Activated CD4-positive, alpha-beta memory T cell treated with anti-CD3 and anti-CD28 coated beads, Interleukin-2, amount 10 ng/mL, durations not matched to agents 7 days and 5 days (primary cell): ENCODE measurements at places on chromosomes 1 and 21. TPM values are rescaled to one million over a fixed set of nuclear protein-coding genes. Genes with fewer than 3 reads are reported as not detected.

GRCh38 chr1:96059736-96060135 lies 661.8 kb upstream of the PTBP2 start:
- H3K4me3 ChIP-seq, result no peak overlapping the region
- no peaks in the 10 kb centered on the region for H3K27me3 ChIP-seq
- H3K27ac ChIP-seq, result no peak overlapping the region
- H3K4me1 ChIP-seq, result no peaks in the 10 kb centered on the region

DNA sequence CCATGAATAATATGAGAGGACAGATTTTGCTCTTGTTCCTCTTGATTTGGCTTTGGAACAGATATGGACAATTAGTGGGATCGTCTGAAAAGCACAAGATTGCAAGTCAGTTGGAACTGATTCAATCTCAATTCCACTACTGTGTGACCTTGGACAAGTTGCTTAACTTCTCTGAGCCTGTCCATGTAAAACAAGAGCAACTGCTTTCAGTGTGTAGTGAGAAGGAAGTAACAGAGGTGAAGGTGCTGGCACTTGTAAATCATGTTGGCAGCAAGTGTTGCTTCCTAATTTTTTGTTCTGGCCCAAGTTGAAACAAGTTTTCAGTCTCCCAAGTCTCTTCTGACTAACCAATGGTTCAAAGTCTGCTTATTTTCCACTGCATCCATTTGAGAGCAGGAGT lies 15.3 kb downstream of the INKA2 start:
- no peak overlapping the region for H3K4me3 ChIP-seq
- no peak overlapping the region for H3K27ac ChIP-seq
- no peak for DNase-seq
- H3K27me3 ChIP-seq, result no peaks in the 10 kb centered on the region
- H3K36me3 ChIP-seq, result no peaks in the 10 kb centered on the region
- H3K4me1 ChIP-seq, result peaks cover 17% of the 10 kb centered on the region

DNA sequence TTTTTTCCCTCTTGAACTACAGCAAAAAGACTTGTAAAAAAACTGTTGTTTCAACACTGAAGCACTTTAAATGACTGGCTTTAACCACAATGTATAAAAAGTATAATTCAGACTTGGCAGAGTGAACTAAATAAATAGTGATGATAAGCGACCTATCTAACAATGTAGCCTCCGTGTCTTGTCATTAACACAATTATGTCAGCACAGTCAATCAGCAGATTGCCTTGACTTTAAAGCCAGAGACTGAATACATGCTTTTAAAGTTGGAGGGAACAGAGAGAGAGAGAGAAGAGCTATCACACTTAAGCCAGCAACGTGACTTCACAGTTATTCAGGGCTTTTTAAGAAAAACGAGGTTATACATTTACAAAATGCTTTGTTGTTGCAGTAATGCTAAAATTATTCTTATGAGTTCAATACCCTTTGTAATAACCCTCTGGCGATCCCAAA lies 378.1 kb downstream of the LMO4 start:
- no peaks in the 10 kb centered on the region for H3K27me3 ChIP-seq
- no peak overlapping the region for H3K27ac ChIP-seq
- H3K4me3 ChIP-seq, result no peak overlapping the region
- no peaks in the 10 kb centered on the region for H3K4me1 ChIP-seq

DNA sequence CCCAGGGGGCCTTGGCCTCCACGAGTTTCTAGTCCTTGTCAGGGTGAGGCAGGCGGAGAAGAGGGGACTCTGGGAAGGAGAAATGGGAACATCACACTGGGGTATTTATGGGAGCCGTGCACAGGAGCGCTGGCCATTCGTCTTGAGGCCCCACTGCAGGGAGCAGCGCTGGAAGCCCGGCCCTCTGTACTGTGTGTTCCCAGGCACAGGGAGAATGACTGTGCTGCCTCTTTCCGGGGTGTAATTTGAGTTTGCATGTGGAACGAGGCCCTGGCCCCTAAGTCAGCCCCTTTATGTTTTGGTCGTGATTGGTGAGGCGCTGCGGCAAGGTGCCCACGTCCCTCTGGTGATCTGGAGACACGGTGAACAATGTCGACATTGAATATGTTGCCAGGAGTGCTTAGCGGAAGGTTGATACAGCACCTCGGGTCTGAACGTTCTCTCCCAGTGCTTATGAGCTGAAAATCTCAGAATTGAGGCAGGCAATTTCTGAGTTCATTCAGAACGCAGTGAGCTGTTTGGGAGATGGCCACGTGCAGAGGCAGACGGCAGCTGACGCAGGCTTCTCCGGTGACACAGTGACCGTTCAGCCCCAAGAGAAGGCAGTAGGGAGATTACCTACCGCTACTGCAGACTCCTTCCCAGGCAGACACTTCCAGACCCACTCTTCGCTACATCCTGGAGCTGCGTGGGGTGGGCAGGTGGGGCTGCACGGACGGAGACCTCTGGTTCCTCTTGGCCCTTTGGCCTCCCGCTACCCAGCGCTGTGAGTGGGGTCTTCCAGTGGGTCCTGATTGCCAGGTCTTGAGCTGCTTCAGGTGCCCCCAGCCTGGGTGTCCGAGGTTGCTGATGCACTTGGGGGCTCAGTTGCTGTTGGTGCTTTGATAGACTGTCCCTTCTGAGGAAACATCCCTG lies 265.8 kb downstream of the CAMTA1 start:
- H3K4me1 ChIP-seq, result no peaks in the 10 kb centered on the region
- no peaks in the 10 kb centered on the region for H3K27me3 ChIP-seq
- no peak overlapping the region for H3K27ac ChIP-seq
- H3K36me3 ChIP-seq, result no peaks in the 10 kb centered on the region
- DNase-seq, result no peak

- no peaks in the 10 kb centered on the region for H3K27me3 ChIP-seq
- DNase-seq, result no peak
- no peaks in the 10 kb centered on the region for H3K4me1 ChIP-seq
- H3K27ac ChIP-seq, result no peak overlapping the region
- H3K36me3 ChIP-seq, result no peaks in the 10 kb centered on the region
- no peak overlapping the region for H3K4me3 ChIP-seq
These were observed 878.4 kb upstream of the NEGR1 start for GRCh38 chr1:73160759-73161158.

DNA sequence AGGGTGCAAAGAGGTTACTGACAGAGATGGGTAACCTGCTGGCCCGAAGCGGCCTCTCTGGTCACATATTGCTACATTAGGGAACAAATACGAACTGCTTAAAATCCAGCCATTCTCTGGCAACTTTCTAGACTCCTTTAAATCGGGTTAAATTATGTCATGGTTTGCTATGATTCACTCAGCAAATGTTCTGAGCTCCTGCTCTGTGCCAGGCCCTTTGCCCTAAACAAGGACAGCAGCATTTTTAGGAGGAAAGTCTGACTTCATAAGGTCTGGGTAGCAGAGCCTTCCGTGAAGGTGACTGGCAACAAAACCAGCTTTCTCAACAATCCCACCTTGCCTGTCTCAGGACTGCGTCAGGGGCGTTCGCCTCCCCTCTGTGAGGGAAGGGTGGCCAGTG lies 15.4 kb downstream of the ZP4 start:
- H3K4me1 ChIP-seq, result no peaks in the 10 kb centered on the region
- no peaks in the 10 kb centered on the region for H3K36me3 ChIP-seq
- no peak overlapping the region for H3K27ac ChIP-seq

- H3K4me3 ChIP-seq, result no peak overlapping the region
- no peak overlapping the region for H3K27ac ChIP-seq
- H3K27me3 ChIP-seq, result peaks cover 6% of the 10 kb centered on the region
- H3K36me3 ChIP-seq, result no peaks in the 10 kb centered on the region
- no peaks in the 10 kb centered on the region for H3K4me1 ChIP-seq
These were observed 25.2 kb downstream of the NKAIN1 start for GRCh38 chr1:31214316-31215064.

- H3K4me3 ChIP-seq, result no peak overlapping the region
- peaks cover 3% of the 10 kb centered on the region for H3K4me1 ChIP-seq
- no peaks in the 10 kb centered on the region for H3K36me3 ChIP-seq
- no peak overlapping the region for H3K27ac ChIP-seq
These were observed 56.8 kb upstream of the GNG12 start for GRCh38 chr1:67889953-67890567.

- H3K36me3 ChIP-seq, result no peaks in the 10 kb centered on the region
- H3K4me1 ChIP-seq, result peaks cover 17% of the 10 kb centered on the region
- DNase-seq, result no peak
- no peak overlapping the region for H3K4me3 ChIP-seq
- no peak overlapping the region for H3K27ac ChIP-seq
These were observed 16.0 kb upstream of the SMYD2 start for GRCh38 chr1:214264976-214265375.

- no peak overlapping the region for H3K27ac ChIP-seq
- H3K4me1 ChIP-seq, result no peaks in the 10 kb centered on the region
- no peak for DNase-seq
- no peaks in the 10 kb centered on the region for H3K27me3 ChIP-seq
These were observed 32.0 kb upstream of the GBP6 start for GRCh38 chr1:89331890-89332289.

DNA sequence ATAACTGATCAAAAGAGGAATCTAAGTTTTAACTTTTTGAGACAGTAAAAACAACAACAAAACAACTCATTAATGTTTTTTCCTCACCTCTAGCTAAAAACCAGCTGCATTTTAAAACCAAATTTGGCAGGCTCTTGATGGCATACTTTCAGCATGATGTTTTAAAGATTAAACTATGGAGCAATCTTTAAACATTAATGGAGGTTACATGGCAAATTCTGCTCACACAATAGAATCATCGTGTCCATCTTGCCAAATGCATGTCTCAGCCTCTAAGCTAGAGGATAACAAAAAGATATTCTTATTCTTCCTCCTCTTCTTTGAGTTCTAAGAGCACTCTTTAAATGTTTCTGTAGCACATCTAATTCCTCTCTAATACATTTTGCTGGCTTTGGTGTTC lies 579.8 kb upstream of the PKN2 start:
- no peaks in the 10 kb centered on the region for H3K4me1 ChIP-seq
- H3K4me3 ChIP-seq, result no peak overlapping the region
- H3K36me3 ChIP-seq, result no peaks in the 10 kb centered on the region
- H3K27me3 ChIP-seq, result peaks cover 2% of the 10 kb centered on the region

GRCh38 chr1:182601416-182601786 lies 2.8 kb downstream of the RGS16 start:
- peaks cover 12% of the 10 kb centered on the region for H3K36me3 ChIP-seq
- H3K4me3 ChIP-seq, result no peak overlapping the region
- H3K27ac ChIP-seq, result no peak overlapping the region
- H3K4me1 ChIP-seq, result peaks cover 4% of the 10 kb centered on the region

Gene LCE1A
- not detected for total RNA-seq

Gene MXRA8
- 0.23 TPM for total RNA-seq

Gene LRRC39
- 0.60 TPM for total RNA-seq

Gene HIVEP3
- 28.8 TPM for total RNA-seq

Gene ZMYND12
- 1.3 TPM for total RNA-seq

Gene NTMT2
- not detected for total RNA-seq

Gene FCGR3B
- total RNA-seq, result not detected
